ENCODE measurements at places on chromosomes 4 and X.

GRCh38 chrX:72304877-72305276 lies 837 bp downstream of the CITED1 start:
- DNase-seq, result no peak

DNA sequence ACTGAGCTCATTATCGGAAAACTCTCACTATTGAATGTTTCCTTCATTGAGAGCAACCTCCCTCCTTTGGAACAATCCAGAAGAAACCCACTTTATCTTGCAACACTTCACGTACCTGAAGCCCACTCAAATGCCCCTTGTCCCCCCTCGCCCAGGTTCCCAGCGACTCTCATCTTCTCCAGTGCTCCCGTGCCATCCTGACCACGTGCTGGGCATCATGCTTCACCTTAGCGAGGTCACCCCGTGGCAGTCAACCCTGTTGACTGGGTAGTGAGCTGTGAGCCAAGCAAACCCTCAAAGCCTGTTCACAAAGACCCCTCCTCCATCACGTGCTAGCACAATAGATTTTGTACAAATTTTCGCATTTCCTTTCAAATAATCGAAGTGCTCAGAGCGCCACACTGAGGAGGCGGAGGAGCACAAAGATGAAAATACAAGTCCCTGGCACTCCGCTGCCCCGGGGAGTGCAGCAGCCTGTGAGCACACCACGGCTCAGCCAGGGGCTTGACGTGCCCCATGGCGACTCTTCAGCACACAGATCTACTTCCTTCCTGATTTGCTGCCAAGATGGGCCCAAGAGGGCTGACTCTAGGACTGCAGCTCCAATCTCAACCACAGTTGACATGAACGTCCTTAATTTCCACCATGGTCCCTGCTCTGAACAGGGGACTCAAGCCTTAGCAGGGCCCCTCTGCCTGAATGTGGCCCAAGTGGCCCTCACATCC lies 15.6 kb downstream of the PDZD4 start:
- no peak for DNase-seq

- no peak for DNase-seq
Measured at GRCh38 chrX:46461660-46462191, 83.5 kb downstream of the ZNF674 start.

- DNase-seq, result no peak
Measured at GRCh38 chr4:151692821-151693673, 67.8 kb downstream of the GATB start.

- DNase-seq, result no peak
Measured at GRCh38 chr4:51833236-51833635, 9.7 kb upstream of the DCUN1D4 start.

GRCh38 chr4:98626350-98626749 lies 32.1 kb downstream of the TSPAN5 start:
- no peak for DNase-seq

DNA sequence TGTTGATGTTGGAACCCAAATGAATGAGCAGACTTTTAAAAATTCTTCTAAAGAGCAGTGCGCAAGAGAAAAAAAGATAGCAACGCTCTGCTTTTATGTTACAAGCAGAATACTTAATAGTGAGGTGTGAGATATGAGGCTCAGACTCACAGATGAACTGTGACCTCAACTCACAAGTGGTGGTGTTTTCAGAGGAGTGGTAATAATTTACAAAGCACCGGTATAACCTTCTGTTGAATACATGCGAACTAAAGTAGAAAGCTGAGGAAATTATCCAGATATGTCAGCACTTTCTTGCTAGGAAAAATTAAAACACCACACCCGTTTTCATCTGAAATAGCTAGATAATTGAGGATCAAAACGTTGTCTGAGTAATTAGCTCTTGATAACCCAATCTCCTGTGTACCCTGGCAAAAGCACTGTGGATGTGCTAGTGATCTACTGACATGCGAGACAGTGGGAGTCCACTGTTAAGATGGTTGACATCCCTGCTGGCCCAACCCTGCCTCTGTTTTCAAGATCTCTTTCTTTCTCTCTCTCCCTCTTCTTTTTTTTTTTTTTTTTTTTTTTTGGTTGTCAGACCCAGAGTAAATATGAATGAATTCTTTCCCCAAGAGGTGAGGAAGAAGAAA lies 6.9 kb upstream of the TLL1 start:
- DNase-seq, result no peak

GRCh38 chr4:126742048-126742447 lies 890.7 kb upstream of the INTU start:
- DNase-seq, result no peak

- DNase-seq, result no peak
Measured at GRCh38 chr4:183260491-183261151, 59.5 kb downstream of the CLDN22 start.

GRCh38 chrX:42869659-42870476 lies 91.9 kb upstream of the PPP1R2C start:
- no peak for DNase-seq

- no peak for DNase-seq
Measured at GRCh38 chrX:39823854-39824253, 273.9 kb downstream of the BCOR start.

DNA sequence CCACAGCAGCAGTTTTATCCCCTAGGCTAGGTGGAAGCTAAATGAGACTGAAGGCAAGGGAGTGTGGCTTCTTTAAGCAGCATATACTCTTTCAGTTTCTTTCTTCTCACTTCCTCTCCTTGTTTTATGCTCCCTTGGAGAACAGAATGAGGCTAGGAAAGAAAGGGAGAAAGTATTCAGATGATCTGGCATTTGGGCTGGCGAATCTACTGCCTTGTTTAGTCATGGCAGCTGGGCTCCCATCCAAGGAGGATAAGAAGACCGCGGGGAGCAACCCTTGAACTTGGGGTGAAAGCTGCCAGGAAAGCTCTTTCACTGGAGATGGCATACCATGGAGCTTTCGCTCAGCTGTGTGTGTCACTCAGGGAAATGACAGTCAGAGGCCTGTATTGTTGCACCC lies 72.1 kb downstream of the ARHGEF38 start:
- DNase-seq, result no peak

DNA sequence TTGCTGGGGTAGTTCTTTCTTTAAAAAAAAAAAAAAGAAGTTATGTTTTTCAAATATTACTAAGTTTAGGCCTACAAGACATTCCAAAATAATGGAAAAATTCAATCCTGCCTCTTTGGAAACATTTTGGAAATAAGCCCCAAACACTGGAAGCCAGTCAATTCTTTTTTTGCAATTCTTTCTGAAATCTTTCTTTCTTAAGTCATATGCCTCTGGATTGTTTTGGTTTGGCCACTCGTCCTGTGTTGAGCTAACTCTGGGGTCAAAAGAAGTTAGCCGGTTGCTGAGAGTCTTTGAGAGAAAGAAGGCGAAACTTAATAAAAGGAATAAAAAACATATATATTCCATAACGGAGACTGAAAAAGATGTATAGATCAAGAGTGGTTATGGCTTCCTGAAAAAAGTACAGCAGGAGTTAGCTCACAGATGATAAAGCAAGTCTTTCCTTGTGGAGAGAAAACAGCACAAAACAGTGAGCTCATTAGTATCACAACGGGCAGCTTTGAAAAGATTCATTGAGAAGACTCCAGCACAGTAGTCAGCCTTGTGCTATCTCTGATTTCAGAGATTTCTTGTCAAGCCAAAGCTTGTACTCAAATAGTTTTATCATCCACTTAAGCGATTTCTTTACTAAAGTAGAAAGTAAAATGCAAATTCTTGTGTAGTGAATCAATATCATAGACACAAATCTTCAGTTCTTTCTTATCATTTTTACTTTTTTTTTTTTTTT lies 64.8 kb downstream of the PLS3 start:
- DNase-seq, result no peak

- DNase-seq, result no peak
Measured at GRCh38 chr4:114558446-114559020, 40.1 kb upstream of the UGT8 start.

DNA sequence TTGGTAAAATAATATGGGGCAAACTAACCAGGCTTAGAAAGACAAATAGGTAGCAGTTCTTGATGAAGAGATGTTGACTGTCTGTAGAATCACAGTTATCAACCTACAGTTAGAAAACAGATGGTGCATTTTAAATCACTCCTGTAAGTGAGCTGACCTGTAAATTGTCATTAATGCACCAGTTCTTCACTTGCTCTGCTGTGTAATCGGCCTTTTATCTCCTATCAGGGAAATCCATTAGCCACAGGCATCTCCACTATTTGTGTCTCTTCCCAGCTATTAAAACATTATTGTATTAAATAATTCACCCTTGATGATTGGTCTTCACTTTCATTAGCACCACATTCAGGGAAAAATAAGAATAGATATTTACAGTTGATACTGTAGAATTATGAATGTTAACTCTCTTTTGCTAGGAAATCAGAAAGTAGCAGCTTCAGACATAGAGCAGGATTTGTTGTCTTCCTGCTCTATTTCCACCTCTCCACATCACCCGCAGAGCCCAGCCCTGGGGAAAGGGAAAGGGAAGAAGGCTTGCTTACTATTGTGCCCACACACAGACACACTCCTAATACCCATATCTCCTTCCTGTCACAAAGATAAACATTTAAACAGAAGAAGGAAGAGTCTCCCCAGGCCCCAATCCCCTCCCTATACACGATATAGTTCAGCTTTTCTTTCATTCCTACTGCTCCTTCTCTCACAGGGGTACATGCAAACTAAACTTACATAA lies 97.1 kb downstream of the REELD1 start:
- DNase-seq, result no peak
